ENCODE measurements at places on chromosomes 2 and 18.

GRCh38 chr2:177403838-177404237 is 11.3 kb downstream of the AGPS start:
- no peak for DNase-seq

DNA sequence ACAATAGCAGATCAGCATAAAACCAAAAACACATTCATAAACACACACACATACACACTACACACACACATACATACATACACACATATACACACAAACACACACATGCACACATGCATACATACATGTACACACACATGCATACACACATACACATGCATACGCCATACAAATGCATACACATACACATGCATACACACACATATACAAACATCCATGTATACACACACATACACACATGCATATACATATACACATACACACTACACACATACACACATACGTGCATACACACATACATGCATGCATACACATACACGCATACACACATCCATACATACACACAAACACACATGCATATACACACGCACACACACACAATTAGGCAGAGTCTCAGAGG is 490.1 kb downstream of the TNS1 start:
- DNase-seq, result no peak

DNA sequence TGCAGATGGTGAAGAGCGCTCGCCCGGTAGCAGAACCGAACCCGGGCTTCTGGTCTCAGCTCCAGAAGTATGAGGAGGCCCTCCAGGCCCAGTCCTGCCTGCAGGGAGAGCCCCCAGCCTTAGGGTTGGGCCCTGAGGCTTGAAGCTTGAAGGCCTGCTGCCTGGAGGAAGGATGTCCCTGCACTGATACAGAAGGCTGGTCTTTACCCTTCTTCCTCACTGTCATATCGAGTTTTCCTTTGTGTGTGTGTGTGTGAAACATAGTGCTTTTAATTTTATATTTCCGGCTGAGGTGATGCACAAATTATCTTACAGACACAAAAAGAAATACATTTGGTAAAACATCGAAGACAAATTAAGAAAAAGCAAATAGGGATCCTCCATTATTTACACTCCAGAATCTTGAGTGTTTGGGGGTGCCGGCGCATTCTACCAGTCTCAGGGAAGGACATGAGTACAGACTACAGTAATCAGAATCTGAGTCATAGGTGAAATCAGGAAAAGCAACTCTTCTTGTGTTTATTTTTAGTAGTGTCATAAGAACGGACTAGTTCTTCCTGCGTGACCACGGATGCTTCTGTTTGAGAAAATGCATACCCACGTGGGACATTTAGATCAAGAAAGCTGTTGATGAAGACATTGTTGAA is 1.3 kb downstream of the DUSP28 start:
- DNase-seq, result no peak

DNA sequence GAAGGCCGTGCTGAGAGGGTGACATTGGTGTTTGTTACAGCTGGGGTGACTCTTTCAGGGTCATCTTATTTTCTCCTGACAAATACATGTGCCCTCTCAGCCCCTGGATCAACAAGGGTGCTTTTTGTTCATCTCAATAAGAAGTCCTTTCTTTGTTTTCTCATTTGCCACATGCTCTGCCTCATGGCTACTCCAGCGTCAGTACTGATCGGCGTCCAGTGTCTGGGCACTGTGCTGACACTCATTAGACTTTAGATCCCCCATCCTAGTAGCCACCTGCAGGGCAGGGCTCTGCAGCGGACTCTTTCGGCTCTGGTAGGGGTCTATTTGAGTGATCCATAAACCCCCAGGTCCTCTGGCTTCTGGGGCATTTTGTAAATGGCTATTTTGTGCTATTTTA is 38.4 kb downstream of the NPPC start:
- no peak for DNase-seq

DNA sequence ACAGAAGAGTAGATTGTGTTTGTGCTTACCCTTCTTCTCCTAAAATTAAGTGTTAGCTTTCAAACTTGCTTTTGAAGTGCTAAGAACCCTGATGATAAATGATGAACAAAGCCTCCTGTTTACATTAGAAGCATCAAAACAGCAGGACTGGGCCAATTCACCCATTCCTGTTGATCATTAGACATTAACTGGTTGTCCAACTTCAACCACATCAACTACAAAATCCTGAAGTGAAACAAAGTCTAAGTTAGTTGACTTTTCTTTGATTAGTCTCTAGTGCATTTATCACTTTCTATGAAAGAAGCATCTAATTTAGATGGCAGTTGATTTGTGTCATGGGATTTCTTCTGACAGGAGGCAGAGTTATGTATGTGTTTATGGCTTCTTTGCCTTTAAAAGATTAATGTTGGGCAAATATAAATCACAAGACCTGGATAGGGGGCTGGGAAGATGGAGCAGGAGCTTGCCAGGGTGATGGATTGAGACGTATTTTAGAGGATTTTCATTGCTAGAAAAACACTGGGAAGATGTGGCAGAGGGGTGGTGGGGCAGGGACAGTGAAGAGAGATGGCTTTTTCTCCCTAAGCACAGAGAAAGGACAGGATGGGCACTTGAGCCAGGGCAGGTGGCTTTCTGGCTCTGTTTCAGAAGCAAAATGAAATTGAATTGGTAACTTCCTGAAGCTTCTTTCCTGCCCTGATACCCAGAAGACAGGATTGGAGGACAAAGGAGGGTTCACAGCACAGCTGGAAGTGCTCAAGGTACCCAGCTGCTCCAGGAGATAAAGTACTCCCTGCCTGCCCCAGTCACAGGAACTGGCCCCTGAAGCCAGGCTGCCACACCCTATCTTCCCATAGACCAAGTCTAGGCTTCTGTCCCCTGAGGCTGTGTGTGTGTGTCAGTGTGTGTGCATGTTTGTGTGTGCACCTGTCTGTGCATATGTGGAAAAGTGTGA is 20.5 kb downstream of the GYPC start:
- DNase-seq, result no peak
